ENCODE measurements at places on chromosomes 3 and 15. TPM values are rescaled to one million over a fixed set of nuclear protein-coding genes. Genes with fewer than 3 reads are reported as not detected.

The RETNLB gene
- total RNA-seq: not detected

The CLSTN2 gene
- total RNA-seq: 0.06 TPM

The DPH3 gene
- total RNA-seq: 19.6 TPM

The GHSR gene
- not detected for total RNA-seq

The KLHL40 gene
- total RNA-seq: not detected

The PIF1 gene
- 21.1 TPM for total RNA-seq

The MYO5C gene
- 5.4 TPM for total RNA-seq

The EHHADH gene
- 1.9 TPM for total RNA-seq

The SMCO1 gene
- not detected for total RNA-seq

The GP5 gene
- not detected for total RNA-seq

The GOLGA6L22 gene
- not detected for total RNA-seq

The PDCD7 gene
- total RNA-seq: 30.1 TPM
